ENCODE measurements at places on chromosomes 3 and 15.

- DNase-seq: no peak
Observed at GRCh38 chr3:15380980-15381890, 46.1 kb downstream of the METTL6 start.

GRCh38 chr15:80549654-80550053 is 145.5 kb upstream of the ABHD17C start:
- DNase-seq: no peak

DNA sequence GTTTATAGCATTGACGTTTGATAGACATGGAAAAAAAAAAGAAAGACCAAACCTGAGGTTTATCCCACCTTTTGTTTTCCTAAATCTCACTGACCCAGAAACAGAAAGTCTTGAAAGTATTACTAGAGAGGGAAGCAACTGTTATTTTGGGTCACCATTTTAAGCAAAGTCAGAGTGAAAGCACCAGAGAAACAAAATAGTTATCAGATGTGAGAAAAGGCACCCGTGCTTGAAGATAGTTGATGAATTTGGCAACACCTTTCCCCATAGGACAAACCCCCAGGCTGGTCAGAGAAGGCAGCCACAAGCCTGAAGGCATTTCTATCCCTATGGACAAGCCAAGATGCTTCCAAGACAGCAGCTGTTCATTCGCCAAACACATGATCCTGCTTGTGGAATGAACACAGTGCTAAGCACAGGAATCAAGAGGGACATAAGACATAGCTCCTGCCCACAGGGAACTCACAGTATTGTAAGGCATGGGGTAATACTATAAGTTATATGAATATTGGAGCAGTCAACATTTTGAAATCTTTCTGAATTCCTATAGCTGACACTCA is 170.9 kb downstream of the ERC2 start:
- DNase-seq: no peak

DNA sequence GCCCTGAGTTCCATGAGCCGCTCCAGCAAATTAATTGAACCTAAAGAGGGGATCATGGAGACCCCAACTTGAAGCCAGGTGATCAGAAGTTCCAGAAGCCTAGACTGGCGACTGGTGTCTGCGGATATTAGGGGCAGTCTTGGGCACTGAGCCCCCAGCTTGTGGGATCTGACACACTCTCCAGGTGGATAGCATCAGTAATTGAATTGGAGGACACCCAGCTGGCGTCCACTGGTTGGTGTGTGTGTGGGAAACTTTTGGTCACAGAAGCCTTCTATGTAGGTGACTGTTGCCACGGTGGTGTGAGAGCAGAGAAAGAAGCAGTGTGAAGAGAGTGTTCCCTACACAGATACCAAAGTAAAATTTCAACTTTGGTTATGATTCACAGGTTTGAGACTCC is 106.0 kb upstream of the ADPGK start:
- no peak for DNase-seq

DNA sequence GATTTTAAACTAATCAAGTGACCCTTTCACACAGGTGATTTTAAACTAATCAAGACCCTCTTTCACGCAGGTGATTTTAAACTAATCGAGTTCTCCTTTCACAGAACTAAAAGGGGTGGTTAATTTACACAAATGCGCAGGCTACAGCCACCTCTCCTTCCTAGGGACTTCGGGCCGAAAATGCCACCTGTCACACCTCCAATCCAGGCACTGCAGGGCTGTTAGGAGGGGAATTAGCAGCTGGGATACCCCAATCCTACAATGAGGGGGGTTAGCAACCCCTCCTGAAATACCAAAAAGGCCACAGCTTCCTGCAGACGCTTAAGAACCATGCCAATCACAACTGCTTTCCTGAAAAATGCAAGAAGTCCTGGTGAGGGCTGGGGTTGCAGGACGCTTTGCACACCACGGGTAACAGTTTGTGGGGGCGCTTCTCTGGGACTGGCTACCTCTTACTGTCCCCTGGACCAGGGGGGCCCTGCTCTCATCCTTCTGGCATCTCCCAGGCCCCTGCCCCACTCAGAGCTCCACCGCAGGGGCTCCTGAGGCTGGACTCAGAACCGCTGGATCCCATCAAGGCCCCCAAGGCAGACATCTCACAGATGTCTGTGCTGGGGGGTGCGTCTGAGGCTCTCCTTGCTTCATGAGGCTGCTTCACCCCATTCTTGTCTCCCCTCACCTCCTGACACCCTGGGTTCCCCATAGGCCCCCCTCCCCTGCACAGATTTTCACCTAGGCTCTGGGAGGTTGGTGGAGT is 145.9 kb downstream of the OR4M2 start:
- DNase-seq: no peak

Measured in CD4-positive, alpha-beta T cell (primary cell).